Left ventricle myocardium superior (tissue), 1 donor: ENCODE measurements at places on chromosomes 7 and 10. TPM values are rescaled to one million over a fixed set of nuclear protein-coding genes. Genes with fewer than 3 reads are reported as not detected.
A peak's percentile ranks its signal among the peaks of the same experiment; 100 is the strongest.

DNA sequence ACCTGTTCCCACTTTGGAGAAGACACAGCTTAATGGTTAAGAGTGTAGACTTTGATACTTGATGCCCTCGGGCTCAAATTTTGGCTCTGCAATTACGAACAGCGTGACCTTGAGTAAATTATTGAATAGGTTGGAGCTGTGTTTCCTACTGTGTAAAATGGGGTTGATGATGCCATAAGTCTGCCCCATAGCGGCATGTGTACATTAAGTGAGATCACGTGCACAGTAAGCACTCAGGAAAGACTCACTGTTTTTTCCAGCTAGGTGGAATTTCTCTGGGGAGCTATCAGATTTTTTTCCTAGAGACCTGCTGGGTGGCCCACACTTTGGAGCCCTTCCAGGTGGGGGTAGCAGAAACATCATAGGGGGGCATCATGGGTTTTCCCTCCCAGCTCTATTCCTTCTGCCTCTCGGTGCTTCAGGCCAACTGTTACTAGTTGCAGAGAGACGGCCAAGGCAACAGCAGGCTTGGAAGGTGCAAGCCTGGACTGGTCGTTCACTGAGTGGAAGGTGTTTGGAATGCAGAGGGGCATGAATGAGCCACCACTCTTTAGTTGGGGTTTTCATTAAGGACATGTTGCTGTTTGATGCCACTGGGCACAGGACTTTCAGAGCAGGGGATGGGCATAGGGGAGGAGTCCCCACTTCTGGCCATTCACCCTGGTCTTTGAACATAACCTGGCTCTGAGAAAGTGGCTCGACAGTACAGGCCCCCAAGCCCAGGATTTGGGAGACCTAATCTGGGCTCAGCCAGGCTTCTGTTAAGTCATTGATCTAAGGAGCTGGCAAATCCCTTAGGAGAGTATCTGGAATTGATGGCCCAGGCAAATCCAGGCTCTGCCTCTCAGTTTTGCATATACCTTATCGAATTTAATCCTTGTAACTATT, 64.0 kb downstream of the SYPL1 start:
- DNase-seq: no peak

- DNase-seq: no peak
Observed at GRCh38 chr10:29926693-29927048, 132.7 kb downstream of the JCAD start.

GRCh38 chr7:28136885-28137284, 43.7 kb downstream of the JAZF1 start:
- no peak for DNase-seq

GRCh38 chr7:102063690-102064180, 222.9 kb upstream of the SH2B2 start:
- DNase-seq: no peak

DNA sequence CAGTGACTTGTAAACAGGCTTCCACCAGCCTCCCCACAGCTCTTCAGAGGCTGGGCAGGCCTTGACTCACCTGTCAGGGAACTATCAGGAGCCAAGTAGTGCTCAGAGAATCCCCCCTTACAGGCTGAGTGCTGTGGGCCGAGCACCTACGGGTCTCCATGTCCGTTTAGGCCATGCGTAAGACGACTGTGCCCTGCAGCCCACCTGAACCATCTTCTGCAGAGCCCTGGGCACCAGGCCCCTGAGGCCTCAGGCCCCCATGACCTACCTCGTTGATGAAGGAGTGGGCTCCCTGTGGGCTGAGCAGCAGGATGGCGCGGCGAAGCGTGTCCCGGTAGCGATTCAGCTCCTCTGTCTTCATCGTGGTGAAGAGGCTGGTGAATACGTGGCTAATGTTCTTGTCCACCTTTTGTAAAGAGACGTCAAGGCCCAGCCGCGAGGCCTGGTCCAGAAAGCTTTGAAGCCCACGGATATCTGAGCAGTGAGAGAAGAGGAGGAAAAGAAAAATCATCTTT, 228.0 kb downstream of the GRID1 start:
- DNase-seq: no peak

DNA sequence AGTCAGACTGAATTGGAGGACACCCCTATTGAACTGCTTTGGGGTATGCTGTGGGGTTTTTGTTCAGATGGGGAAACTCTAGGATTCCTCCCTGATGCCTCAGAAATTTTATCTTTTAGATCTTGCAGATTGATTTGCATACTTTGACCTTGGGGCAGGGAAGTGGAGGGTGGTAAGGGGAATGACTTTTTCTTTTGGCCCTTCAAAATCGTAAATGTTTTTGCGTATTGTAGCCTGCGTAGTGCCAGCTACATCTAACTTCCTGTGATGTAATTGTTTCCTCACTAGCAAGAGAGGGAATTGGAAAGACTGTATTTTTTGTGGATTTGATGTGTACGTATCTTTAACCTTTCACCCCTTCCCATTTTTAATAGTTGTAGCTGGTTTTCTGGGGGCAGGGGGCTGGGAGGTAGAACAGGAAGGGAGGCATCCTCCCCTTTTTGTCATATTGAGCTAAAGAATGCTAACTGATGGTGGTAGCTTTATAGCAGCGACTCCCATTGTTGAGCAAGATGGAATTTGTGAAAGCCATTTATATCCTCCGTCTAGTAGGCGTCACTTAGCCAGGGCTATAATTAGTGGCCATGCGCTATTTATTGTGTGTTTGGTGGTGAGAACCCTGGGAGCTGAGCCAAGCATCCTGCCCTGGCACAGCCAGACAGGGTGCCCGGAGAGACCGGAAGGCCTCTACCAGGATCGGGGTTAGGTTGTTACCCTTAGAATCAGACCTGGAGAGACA, 11.3 kb downstream of the DUSP5 start:
- peak; percentile 83 for DNase-seq

- DNase-seq: no peak
Observed at GRCh38 chr7:3710122-3710521, 409.1 kb downstream of the SDK1 start.

The NPSR1 gene
- not detected for total RNA-seq

The FAM237B gene
- not detected for total RNA-seq
